Gastrocnemius medialis (tissue), 4 donors: ENCODE measurements at places on chromosomes 3 and 15. TPM values are rescaled to one million over a fixed set of nuclear protein-coding genes. Genes with fewer than 3 reads are reported as not detected.

SPTSSB gene
- total RNA-seq: not detected

TGM4 gene
- not detected for total RNA-seq

DNA sequence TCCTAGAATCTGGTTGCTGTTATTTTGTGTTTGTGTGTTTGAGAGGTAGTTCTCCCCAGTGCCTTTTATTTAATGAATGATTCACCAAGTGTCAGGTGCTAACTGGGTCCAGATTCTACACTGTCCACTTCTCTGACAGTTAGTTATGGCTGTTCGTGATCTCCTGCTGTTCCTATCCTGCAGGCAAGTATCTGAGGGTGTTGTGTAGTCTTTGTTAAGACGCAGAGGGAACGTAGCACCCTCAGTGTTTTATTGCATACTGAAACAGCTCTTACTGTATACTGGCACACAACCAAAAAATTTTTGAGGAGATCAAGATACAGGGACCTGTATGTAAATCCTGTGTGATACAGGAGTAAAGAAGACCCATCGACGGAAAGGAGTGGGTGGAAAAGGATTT, 1271.3 kb downstream of the ROBO1 start:
- DNase-seq: no peak

DNA sequence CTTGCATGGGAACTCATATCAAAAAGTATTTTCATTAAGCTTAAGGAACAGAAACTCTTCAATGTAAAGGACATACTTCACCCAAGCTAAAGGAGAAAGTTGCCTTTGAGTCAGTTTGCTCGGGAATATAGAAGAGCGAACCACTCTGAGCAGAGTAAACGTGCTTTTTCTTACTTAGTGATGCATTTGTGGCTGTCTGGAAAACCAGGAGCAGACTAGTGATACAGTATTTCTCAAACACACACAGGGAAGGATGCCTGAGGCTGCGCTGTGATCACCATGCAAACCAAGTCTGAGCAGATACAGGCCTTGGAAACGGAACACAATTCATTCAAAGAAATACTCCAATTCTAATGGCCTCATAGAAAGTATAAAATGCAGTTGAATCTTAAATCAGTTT, 121.0 kb upstream of the CDIN1 start:
- no peak for DNase-seq

NANOGP8 gene
- total RNA-seq: not detected

GRCh38 chr3:140465988-140466387, 211.9 kb upstream of the TRIM42 start:
- no peak for DNase-seq
